Stimulated activated CD8-positive, alpha-beta memory T cell treated with anti-CD3 and anti-CD28 coated beads, Interleukin-7, amount 100 ng/mL, for 24 hours (primary cell): ENCODE measurements at places on chromosomes 3 and 15.

DNA sequence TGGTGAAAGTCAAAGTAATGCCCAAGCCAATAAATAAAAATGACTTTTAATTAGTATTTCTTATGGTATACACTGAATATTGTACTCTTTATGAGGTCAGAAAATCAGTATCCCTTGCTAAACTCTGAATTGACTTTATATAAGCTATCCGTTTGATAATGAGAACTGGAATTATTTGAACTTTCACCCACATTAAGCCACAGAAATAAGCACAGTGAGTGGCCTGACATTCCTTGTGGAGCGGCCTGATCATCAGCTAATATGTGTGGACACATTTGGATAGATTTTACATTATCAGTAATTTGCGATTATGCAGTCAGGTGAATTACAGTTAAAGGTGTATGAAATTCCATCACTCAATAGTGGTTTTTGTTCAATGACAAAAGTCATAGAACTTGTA lies 136.0 kb upstream of the CBLB start:
- no peak for DNase-seq

- DNase-seq: no peak
Observed at GRCh38 chr15:78726870-78727551, 84.3 kb downstream of the ADAMTS7 start.

GRCh38 chr3:12948891-12949711 lies 107.7 kb upstream of the RPL32 start:
- DNase-seq: no peak

DNA sequence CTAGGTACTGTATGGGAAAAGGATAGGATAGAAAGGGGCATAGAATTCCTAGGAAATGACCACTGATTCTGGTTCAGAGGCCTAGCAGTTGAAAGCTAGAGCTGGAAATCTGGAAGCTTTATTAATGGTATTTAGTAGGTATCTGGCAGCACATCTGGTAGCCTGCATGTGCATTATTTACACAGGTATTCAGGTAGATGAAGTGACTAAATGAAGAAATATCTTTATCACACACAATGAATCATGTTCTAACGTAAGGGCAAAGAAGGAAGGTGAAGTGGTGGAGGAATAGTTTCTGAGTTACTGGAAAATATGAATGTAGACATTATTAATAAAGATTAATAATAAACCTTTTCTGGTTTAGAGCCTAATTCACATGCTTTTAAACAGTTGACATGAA lies 119.9 kb downstream of the MBNL1 start:
- no peak for DNase-seq

- no peak for DNase-seq
Observed at GRCh38 chr3:63960048-63960711, 48.0 kb upstream of the SCAANT1 start.
